PC-3 (cell line): ENCODE measurements at places on chromosomes 12 and 14. TPM values are rescaled to one million over a fixed set of nuclear protein-coding genes. Genes with fewer than 3 reads are reported as not detected.

- peak; percentile 92 for DNase-seq
Observed at GRCh38 chr14:34699873-34700621, 14.3 kb downstream of the CFL2 start.

GRCh38 chr14:72975770-72976169, 49.5 kb downstream of the DCAF4 start:
- peak; percentile 40 for DNase-seq

DNA sequence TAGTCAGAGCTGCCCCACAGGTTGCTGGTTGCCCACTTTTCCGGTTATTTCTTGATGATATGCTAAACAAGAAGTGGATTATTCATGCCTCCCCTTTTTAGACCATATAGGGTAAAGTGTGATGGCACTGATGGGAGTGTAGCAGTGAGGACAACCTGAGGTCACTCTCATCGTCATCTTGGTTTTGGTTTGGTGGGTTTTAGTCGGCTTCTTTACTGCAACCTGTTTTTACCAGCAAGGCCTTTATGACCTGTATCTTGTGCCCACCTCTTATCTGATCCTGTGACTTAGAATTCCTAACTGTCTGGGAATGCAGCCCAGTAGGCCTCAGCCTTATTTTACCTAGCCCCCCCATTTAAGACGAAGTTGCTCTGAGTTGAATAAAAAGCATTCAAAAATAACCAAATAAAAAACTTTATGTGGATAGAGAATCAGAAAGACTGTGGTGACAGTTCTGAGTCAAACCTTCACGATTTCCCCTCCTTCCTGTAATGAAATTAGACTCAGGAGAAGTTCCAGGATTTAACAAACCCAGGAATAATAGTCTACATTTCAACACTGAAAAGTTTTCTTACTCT, 144.2 kb downstream of the PAWR start:
- peak; percentile 84 for DNase-seq

- no peak for DNase-seq
Observed at GRCh38 chr14:55327179-55327578, 56.0 kb downstream of the FBXO34 start.

- DNase-seq, result peak; percentile 34
Observed at GRCh38 chr12:3671330-3672112, 81.4 kb downstream of the CRACR2A start.

- peak; percentile 8 for DNase-seq
Observed at GRCh38 chr14:83826838-83827237, 1703.1 kb upstream of the FLRT2 start.

DNA sequence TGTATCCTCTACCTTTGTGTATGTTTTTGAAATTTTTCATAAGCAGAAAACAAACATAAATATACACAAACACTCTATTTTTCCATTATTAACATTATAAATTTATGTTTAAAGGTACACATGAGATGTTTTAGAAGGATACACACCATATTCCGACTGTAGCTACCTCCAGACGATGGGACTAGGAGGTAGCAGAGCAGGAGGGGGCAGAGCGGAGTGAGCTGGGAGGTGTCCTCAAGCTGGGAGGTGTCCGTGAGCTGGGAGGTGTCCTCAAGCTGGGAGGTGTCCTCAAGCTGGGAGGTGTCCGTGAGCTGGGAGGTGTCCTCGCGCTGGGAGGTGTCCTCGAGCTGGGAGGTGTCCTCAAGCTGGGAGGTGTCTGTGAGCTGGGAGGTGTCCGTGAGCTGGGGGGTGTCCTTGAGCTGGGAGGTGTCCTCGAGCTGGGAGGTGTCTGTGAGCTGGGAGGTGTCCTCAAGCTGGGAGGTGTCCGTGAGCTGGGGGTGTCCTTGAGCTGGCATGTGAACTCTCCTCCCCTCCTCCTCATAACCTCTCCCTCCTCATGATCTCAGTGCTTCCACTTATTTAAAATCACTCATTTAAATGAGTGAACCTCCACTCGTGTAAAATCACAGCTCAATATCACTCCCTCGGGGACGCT, 346.9 kb upstream of the SFSWAP start:
- DNase-seq, result no peak

DNA sequence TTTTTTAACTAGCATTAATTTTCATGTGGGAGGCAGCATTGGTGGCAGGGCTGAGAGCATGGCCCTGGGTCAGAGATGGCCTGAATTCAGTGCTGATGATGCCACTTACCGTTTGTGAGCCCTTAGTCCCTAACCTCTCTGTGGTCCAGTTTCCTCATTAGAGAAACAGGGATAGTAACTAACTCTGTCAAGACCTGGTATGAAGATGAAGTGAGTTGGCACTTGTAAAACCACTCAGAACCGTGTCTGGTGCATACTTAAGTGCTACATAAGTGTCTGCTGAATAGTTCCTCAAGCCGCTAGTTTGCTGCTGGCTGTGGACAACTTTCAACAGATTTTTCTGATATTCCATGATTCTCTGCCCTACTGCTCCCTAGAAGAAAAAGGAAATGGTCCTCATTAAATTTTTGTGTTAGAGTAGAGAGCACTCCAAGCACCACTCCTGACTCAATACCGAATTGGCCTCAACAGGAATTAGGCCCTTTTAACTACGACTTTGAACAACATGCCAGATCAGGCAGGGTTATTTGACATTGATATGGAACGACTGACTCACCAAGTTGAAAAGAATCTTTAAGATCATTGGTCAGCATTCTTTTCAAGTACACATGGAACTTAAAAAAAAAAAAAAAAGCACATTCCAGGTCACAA, 250.2 kb downstream of the ANO2 start:
- DNase-seq, result no peak

DNA sequence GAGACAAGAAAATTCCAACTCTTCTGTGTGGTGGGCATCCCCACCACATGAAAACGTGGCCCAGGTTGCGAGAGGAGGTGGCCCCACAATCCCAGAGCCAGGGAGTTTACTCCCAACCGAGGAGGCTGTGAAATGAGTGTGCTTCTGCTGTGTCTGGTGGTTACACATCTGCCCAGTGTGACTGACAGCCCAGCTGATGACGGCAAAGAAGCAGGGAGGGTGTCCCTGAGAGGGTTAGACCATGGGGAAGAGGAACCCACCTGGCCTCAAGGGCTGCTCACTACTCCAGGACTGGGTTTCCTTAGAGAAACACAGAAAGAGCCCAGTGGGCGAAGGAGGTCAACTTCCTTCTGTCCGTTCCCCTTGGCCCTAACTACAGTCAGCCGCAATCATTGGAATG, 24.6 kb downstream of the ZFP36L1 start:
- no peak for DNase-seq

Gene KRT72
- total RNA-seq, result not detected in 2 replicates
